ENCODE measurements at places on chromosomes 3 and 15.
A peak's percentile ranks its signal among the peaks of the same experiment; 100 is the strongest.

DNA sequence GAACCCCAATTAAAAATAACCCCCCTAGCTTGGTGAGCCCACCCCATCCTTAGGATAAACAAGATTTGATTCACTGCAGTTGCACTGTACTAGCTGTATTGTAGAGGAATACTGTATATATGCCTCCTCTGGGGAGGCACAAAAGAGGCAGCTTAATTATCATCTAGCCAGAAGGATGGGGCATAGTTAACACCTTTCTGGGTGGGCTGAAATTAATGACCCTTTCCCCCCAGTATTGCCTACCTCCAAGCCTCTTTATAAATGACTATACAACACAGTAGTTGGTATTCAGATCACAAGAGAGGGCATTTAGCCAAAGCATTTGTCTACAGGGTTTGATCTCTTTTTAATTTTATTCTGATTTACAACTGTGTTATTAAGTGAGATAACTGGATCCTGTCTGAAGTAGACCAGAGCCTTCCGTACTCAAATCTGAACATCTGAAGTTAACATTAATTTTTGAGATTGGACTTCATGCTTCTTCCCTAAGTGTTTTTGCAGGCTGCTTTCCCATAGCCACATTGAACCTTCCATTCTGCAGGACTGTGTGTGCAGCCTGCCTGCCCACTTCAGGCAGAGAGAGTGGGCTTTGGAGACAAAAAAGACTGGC lies 807.0 kb upstream of the ARRDC4 start:
- DNase-seq = no peak

- DNase-seq = peak; percentile 1
Measured at GRCh38 chr15:35071106-35071505, 14.0 kb downstream of the NANOGP8 start.

DNA sequence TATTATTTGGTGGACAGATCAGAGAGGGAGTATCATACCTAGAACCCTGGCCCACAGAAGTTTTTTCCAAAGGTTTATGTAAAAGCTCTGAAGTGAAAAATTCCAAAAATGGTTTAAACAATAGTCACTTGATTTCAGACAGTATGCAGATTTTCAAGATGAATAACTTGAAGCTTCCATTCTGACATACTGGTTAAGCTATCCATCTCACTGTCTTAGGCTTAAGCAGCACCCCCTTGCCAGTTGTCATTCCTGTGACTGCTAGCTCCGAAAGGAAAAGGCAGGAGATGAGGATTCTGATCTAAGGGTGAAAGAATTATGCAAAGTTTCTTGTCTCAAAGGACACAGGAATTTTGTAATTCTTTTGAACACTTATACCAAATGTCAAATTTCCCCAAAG lies 337.5 kb upstream of the THBS1 start:
- DNase-seq = no peak

DNA sequence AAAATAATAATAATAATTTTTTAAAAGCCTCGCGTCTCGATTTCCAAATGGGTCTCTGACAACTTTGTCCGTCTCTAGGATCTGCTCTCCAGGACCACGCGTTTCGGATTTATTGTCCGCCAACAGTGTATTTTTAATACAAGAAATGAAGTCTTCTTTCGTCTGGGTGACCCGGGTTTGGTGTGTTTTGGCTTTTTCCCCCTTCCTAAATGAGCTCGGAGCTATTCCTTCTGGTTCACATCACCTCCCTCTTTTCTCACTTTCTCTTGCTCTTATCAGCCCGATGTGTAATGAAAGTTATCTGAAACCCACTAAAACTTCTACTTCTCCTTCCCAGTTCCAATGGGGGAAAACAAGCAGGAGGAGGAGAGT lies 516.7 kb downstream of the MECOM start:
- DNase-seq = no peak

DNA sequence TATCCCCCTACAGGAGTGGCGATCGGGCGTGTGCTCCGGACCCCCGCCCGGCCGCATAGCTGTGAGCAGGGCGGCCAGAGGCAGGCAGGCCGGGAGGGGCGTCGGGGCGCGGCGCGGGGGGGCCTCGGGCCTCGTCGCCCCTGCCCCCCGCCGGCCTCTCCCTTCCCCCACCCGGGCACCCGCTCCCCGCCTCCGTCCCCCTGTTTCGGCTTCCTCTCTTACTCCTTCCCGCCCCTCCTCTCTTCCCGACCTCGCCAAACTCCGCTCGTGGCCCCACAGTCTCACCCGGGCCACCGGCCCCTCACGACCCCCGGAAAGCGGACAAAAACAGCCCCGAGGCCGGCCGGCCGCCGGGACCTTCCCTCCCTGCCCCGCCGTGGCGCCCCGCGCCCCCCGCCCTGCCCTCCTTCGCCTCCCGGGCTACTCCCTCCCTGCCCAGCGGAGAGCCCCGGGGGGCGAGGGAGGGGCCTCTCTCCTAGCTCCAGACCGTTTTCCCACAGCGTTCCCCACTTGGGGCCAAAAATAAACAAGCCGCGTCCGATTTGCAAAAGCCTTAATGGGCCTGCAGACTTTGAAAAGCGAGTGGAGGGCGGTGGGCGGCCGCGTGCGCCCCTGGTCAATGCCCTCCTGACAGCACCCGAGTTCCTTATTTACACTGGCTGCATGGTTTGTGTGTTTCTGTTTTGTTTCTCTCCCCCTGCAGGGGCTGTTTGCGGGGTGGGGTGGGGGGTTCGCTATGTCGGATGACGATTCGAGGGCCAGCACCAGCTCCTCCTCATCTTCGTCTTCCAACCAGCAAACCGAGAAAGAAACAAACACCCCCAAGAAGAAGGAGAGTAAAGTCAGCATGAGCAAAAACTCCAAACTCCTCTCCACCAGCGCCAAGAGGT lies 1.0 kb downstream of the UBE2E1 start:
- peak; percentile 25 for DNase-seq

GRCh38 chr3:139421460-139421859 lies 32.0 kb upstream of the COPB2 start:
- DNase-seq = no peak

- DNase-seq = no peak
Measured at GRCh38 chr3:128400671-128401070, 66.0 kb downstream of the DNAJB8 start.

- no peak for DNase-seq
Measured at GRCh38 chr3:171346019-171346418, 114.2 kb downstream of the TNIK start.

DNA sequence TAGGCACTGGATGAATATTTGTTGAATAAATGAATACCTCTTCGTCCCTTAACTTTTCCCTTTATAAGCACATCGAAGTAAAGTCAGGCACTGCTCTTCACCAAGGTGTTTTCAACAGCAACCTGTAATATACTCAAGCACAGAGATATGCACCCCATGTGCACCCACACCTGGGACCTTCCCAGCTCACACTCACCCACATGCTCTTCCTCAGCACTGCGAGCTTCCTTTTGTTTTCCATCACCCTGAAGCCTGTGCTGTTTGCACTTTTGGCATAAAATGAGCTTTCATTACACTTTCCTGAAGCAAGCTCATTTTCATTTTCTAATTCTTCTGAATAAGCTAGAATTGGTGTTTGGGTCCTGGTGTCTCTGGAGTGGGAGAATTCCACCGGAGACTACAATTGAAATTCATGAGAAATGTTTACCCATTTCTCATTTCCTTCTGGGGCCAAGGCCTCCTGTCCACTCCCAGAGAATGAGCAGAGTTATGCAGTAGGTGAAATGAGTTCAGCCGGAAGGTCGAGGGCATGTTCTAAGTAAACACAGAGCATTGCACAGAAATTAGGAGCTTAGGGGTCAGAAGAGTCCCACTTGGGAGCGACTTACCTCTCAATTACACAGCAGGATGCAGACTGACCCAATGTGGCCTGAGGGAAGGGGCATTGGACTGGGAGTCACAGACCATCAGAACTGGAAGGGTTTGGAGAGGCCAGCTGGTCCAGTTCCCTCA lies 15.0 kb downstream of the MASP1 start:
- DNase-seq = no peak

- no peak for DNase-seq
Measured at GRCh38 chr3:69288161-69288895, 97.6 kb downstream of the FRMD4B start.

- peak; percentile 41 for DNase-seq
Measured at GRCh38 chr3:37145611-37146010, 28.8 kb downstream of the LRRFIP2 start.

- no peak for DNase-seq
Measured at GRCh38 chr3:143147707-143148106, 28.1 kb downstream of the CHST2 start.

- DNase-seq = no peak
Measured at GRCh38 chr15:77027111-77027696, 32.3 kb downstream of the PSTPIP1 start.

GRCh38 chr15:58419803-58420524 lies 11.8 kb upstream of the LIPC start:
- DNase-seq = no peak

GRCh38 chr3:132536442-132537153 lies 60.5 kb upstream of the ACKR4 start:
- no peak for DNase-seq

DNA sequence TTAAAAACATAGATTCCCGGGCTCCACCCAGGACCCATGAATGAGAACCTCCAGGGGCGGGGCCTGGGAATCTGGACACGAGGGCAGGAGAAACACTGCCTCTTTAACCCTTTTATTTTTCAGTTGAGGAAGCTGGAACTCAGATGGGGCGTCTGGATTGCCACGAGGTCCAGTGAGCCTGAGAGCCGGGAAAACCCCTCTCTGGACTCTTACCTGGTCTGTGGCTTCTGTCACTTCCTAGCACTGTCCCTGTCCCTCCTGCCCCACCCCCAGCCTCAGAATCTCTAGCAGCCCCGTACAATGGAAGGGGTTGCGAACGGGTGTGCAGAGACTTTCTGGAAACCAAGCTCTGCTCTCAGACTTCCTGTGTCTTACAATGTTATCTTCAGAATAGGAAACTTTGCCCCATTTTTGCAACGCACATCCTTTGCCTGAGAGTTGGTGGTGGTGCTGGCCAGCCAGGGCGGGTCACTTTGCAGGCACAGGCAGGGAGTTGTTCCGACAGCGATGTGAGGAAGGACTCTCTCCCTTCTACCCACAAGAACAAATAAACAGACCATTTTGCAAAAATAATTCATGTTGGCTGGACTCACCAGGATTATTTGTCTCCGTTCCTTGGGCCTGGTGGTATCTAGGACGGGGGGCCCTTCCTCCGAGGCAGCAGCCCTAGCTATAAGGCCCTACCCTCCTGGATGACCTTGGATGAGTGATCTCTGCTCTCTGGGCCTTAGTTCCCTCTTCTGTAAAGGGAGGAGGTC lies 59.1 kb downstream of the SMAD6 start:
- DNase-seq = no peak

DNA sequence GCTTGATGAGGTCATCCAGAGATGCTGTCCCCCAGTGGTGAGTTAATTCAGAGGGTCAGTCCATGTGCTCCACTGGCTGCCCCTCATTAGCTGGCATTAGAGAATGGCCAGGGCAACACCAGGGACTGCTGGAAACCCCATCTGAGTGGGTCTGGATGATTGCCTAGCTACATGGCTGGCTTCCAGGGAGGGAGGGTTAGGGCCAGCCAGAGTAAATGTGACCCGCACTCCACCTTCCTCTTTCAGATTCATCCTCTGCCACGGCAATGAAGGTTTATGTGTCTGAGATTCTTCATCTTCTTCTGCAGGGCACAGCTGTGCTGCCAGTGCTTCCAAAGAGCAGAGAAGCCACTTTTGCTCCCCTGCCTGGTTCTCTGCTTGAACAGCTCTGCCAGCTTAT lies 391.9 kb downstream of the OCA2 start:
- DNase-seq = no peak

GRCh38 chr3:112351036-112351435 lies 18.1 kb downstream of the CD200 start:
- DNase-seq = no peak

DNA sequence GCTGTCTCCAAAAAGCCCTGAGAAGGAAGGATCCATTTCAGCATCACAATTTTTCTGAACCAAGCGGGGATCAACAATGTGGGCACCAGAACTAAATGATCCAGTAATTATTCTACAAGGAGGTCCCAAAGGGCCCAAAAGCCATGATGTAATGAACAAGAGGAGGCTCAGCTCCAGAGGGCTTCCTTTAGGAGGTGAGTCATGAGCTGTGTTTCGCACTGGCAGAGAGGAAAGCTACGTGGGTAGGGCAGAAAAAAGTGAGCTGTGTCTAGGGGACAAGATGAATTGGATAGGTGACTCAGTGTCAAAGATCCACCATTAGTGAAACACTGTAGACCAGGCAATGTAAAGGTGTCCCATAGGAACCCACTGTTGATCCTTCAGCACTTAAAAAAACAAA lies 113.4 kb downstream of the RORA start:
- DNase-seq = no peak

- no peak for DNase-seq
Measured at GRCh38 chr3:160196511-160197104, 28.6 kb upstream of the C3orf80 start.

DNA sequence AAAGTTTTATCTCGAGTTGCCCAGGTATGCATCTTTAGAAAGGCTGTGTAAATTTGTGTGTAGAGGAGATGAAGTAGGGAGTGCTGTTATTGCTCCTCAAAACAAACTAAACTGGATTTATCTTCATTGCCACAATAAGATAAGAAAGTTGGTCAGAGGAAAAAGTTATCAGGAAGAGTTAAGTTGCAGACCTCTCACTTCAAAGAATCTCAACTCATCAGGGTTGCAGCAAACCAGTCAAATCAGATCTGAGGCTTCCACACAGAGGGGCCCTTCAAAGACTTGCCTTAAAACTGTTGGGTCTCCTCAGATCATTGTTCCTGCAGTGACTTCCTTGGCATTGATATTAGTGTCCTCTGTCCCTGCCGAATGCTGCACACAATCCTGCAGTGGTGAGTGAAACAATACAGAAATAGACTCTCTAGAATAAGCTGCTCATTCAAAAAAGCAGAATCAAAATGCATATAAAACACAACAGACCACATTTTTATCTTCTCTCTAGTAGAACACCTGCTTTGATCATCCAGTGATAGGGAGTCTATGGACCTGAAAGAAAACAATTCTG lies 191.2 kb upstream of the CBLB start:
- no peak for DNase-seq

GRCh38 chr15:57324944-57325679 lies 51.2 kb upstream of the CGNL1 start:
- no peak for DNase-seq

DNA sequence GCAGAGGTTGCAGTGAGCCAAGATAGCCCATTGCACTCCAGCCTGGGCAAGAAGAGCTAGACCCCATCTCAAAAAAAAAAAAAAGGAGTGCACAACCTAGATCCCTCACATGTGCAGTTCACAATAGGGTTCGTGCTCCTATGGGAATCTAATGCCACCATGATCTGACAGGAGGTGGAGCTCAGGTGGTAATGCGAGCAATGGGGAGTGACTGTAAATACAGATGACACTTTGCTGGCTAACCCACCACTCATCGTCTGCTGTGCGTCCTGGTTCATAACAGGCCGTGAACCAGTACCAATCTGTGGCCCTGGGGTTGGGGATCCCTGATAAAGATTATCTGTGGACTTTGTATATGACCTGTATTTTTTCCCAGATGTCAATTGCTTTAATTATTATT lies 16.7 kb downstream of the USP8 start:
- no peak for DNase-seq

GRCh38 chr3:157099326-157100095 lies 60.4 kb downstream of the CCNL1 start:
- no peak for DNase-seq

DNA sequence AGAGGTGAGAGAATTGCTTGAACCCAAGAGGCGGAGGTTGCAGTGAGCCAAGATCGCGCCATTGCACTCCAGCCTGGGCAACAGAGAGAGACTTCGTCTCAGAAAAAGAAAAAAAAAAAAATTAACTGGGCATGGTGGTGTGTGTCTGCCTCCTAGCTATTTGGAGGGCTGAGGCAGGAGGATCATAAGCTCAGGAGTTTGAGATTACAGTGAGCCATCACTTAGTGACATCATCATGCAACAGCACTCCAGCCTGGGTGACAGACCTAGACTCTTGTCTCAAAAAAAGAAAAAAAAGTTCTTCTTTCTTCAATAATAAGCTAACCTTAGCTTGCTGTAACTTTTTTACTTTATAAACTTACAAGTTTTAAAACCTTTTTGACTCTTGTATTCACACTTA lies 99.8 kb downstream of the SLMAP start:
- DNase-seq = no peak
